ENCODE measurements at places on chromosomes 16 and 17.

- DNase-seq, result no peak
These were observed 6.8 kb downstream of the UBALD2 start for GRCh38 chr17:76271669-76272540.

- DNase-seq, result no peak
These were observed 2.5 kb downstream of the RANBP10 start for GRCh38 chr16:67803894-67804293.

- no peak for DNase-seq
These were observed 1.8 kb upstream of the MT2A start for GRCh38 chr16:56606476-56607108.

- DNase-seq, result no peak
These were observed 55.5 kb upstream of the CPHXL start for GRCh38 chr16:75781683-75782343.

- peak; percentile 57 for DNase-seq
These were observed 13.7 kb upstream of the LGALS3BP start for GRCh38 chr17:78993241-78993956.

- peak; percentile 38 for DNase-seq
These were observed 76.4 kb upstream of the TBX2 start for GRCh38 chr17:61323003-61323908.

- peak; percentile 75 for DNase-seq
These were observed 44.0 kb downstream of the SREBF1 start for GRCh38 chr17:17792551-17793377.

GRCh38 chr17:49676276-49676868 is 1.5 kb downstream of the SPOP start:
- DNase-seq, result no peak

DNA sequence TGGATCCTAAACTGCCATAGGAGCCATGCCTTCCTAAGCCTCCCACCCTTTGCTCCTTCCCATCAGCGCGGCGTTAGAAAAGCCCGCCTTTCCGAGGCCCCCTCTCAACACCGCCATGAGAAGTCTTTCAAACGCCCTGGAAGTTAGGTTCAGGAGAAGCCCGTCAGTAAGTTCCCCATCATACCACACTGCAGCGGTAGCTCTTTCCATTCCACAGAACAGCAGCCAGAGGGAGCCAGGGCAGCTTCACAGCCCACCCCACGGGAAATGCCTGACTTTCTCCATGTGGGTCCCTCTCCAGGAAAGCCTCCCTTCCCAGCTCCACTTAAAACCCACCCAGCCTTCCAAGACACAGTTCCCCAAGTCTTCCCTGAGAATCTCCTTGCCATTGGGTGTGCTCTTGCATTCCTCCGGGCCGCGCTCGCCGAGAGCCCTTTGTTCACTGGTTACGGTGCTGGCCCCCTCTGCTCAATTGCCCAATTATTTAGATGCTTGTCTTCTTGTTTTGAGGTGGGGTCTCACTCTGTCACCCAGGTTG is 28.7 kb downstream of the KIAA0513 start:
- no peak for DNase-seq
